ENCODE measurements at places on chromosomes 7 and 10.
A peak's percentile ranks its signal among the peaks of the same experiment; 100 is the strongest.

GRCh38 chr10:43461950-43462349, 25.0 kb downstream of the ZNF487 start:
- DNase-seq: peak; percentile 88

DNA sequence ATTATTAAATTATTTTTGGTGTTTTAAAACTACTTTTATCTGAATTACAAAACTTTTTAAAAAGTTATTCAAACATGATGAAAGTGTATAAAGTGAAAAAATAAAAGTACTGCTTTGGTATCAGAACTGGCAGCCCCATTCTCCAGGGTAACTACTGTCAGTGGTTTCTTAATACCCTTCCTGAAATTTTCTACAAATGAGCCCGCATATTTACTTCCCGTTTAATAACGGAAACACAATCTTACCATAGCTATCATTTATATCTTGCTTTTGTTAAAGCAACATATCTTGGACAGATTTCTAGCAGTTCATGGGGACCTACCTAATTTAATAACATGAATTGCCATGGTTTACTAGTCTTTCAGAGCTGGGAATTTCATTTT, 249.9 kb downstream of the RNLS start:
- DNase-seq: no peak

- no peak for DNase-seq
Observed at GRCh38 chr10:132363921-132364593, 32.1 kb downstream of the LRRC27 start.

DNA sequence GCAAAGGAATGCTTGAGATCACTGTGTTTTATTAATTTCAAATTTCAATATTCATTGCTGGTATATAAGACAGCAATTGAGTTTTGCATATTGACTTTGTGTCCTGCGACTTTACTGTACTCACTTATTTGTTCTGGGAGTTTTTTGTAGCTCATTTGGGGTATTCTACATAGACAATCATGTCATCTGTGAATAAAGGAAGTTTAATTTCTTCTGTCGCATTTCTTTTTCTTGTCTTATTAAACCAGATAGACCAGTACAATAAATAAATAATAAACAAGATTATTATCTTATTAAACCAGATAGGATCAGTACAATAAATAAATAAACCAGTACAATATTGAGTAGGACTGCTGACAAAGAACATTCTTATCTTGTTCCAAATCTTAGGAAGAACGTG, 448.2 kb downstream of the RPS24 start:
- DNase-seq: no peak

DNA sequence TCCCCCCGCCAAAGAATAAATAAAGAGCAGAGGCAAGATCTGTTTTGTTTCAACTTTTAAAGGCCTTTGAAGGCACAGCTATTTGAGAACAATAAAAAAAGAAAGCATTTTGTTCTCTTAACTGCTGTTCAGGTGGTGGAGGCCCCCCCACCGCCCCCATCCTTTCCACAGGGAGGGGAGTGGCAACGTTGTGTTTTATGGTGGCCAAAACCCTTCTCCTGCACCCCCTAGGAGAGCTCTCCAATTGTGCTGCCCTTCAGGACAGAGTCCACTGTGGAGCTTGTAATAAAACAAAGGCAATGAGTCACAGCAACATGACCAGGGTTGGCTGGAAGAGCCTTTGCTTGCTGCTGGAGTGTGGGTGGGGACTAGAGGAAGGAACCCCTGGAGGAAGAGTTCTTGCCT, 987.9 kb downstream of the KCNMA1 start:
- DNase-seq: no peak

DNA sequence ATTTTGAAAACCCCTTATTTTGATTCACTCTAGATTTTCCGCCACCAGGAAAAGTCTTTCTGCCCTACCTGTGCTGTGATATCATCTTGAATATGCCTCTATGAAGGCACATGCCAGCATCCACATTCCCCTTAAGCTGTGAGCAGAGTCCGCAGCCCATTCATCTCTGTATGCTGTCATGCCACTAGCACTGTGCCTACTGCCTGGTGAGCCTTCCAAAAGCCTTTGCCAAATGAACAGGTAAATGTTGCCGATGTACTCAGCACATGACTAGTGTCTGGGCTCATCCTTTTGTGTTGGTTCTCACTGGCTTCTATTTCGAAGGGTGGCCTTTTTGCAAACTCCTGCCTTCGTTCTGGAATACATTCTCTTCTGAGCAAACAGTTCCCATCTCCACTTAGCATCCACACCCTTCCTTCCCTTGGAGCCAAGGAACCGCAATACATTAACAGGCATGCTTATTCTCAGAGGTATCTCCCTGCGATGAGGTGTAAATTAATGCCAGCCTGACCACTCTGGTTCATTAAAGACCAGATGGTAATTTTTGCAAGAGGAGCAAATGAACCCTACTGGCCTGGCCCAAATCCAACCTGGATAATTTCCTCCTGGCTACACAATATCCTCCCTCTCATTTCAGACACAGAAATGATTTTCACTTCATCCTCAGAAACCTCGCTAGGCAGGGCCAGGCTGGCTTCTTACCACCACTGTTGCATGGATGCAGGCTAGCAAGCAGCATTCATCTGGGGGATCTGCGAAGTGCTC, 339.7 kb upstream of the NFE2L3 start:
- DNase-seq: no peak

GRCh38 chr10:106614293-106614692, 550.2 kb downstream of the SORCS1 start:
- DNase-seq: no peak

- peak; percentile 31 for DNase-seq
Observed at GRCh38 chr7:3200504-3200903, 100.5 kb upstream of the SDK1 start.

- DNase-seq: no peak
Observed at GRCh38 chr7:101634196-101634717, 5.2 kb upstream of the MYL10 start.

- peak; percentile 18 for DNase-seq
Observed at GRCh38 chr7:86598311-86598710, 45.4 kb upstream of the GRM3 start.

GRCh38 chr10:93154531-93154930, 80.8 kb downstream of the CYP26A1 start:
- DNase-seq: no peak

- DNase-seq: no peak
Observed at GRCh38 chr7:152173372-152174070, 148.0 kb downstream of the GALNT11 start.

GRCh38 chr10:77332256-77332655, 305.4 kb downstream of the KCNMA1 start:
- no peak for DNase-seq

DNA sequence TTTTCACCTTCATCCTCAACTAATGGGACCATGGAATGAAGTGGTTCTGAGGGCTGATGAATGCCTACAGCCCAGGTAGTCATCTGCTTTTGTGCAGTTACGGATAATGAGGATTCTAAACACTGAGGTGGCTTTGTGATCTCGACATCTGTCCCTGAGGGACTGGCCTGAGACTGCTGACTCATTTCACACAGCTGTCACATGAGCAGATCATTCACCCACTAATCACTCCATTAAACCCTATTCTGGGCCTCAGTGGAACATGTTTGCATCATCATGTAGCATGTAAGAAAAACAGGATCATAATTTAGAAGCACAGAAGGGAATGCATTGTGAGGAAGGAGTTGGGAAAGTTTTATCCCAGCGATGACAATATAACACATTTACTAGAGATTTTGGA, 79.4 kb upstream of the FEZF1 start:
- DNase-seq: no peak

- DNase-seq: no peak
Observed at GRCh38 chr7:93913197-93913596, 6.8 kb downstream of the GNGT1 start.

- DNase-seq: peak; percentile 81
Observed at GRCh38 chr10:33125522-33126517, 167.8 kb upstream of the ITGB1 start.

DNA sequence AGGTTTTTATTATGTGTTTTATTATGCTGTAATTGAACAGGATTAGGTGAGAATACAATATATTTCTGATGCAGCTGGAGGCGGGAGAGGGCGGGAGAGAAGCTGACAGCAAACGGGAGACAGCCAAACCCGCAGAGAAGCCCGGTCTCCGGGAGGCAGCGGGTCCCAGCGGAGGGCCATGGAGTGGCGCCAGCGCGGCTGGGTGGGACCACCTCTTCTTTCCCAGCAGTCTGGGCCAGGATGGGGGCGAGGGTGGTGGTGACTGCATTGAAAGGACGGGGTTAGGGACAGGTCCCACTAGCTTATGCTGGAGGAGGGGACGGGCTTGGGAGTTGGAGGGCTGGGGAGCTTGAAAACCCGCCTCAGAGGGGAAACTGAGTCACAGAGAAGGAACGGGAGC, 14.5 kb upstream of the KAZALD1 start:
- no peak for DNase-seq

DNA sequence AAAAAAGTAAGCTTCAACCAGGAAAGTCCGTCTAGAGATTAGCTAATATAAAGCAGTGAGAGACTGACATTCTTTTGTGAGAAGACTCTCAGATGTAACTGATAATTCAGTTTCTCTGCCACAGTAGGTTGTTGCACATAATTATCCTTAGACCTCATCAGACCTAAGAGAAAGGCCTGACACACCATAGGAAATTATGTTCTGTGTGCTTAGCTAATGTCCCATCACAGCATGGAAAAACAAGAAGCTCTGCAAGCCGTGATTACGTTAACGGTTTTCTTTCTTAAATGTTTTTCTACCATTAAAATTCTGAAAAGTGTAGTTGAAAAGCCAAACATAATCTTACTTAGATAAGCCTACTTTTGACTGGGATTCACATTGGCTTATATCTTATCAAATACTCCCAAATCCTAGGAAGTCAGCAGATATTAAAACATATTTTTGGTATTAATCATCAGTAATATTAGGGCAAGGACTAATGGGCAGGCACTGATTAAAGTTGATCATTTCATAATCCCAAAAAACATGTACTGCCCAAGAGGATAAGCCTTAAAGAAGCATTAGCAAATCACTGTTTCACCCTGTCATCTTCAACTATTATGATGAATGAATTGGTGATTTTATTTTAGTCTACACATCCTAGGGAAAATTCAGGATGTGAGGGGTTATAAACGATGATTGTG, 5.2 kb downstream of the CSTF2T start:
- no peak for DNase-seq

DNA sequence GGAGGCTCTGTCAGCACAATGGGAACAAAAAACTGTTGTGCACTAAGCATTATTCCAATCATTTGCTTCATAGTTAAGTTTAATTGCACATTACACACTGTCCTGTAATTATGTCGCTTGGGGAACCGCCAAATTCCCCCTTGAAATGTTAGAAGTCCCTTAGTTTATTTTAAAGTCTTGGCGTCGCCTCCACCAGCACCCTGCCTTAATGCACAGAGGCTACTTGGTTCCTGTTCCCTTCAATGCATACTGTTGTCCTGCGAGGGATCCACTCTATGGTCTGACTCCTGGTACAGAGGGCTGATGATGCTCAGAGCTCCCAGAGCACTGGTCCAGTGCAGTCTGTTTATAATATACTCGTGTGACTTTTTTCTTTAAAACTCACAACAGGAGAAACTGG, 330.7 kb downstream of the ELMO1 start:
- DNase-seq: no peak

DNA sequence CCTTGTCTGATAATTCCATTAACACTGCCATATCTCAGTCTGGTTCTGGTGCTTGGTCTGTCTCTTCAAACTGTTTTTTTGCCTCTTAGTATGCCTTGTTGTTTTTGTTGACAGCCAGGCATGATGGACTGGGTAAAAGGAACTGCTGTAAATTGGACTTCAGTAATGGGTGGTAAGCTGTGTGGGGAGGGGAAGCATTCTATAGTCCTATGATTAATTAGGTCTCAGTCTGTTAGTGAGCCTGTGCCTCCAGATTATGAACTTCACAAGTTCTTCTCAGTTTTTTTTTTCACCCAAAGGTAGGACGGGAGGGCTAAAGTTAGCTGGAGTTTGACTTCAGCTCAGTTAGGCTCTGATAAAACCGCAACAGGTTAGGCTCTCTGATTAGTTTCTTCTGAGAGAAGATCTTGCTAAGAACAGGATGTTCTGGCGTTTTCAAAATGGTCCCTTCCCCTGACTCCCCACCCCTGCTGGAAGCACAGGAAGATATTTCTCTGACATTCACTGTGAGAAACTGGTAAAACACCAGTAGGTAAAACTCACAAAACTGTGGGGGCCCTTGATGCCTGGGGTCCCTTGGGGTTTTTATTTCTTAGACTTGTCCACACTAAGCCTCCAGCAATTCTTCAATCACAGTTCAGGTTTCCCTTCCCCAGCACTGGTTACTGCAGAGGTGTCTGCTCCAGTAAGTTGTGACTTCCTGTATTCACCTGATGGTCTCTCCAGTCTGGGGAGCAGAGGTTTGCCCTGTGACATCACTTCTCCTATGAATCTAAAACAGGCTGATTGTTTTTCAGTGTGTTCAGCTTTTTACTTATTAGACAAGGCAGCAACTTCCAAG, 43.3 kb upstream of the CCDC71L start:
- DNase-seq: no peak

- DNase-seq: no peak
Observed at GRCh38 chr10:526651-527312, 162.7 kb downstream of the DIP2C start.

GRCh38 chr7:99409192-99409572, 413 bp downstream of the BUD31 start:
- no peak for DNase-seq

- DNase-seq: no peak
Observed at GRCh38 chr10:70604106-70604505, 1.6 kb upstream of the PRF1 start.

DNA sequence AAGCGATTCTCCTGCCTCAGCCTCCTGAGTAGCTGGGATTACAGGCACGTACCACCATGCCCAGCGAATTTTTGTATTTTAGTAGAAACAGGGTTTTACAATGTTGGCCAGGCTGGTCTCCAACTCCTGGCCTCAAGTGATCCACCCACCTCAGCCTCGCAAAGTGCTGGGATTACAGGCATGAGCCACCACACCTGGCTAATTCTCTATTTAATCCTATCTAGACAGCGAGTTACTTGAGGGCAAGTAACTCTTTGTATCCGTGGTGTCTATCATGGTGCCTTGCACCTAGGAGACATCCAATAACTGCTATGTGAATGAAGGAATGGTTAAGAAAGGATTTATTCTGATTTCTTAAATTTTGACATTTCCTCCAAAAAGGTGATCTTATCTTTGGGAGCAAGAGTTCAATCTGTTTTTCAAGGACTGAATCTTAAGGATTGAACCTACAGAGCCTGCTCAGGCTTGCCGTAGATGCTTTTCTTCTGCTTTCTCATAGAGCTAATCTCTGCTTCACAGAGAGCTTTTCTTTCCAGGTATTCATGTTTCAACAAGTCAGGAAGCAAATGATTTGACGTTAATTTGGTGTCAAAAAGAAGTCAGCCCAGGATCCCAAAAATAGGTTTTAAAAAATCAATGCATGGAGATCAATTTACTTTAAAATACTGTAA, 101.6 kb downstream of the CUL2 start:
- no peak for DNase-seq

Data from KBM-7 (cell line).